ENCODE measurements at places on chromosomes 6 and 20.
A peak's percentile ranks its signal among the peaks of the same experiment; 100 is the strongest.

- DNase-seq, result no peak
Observed at GRCh38 chr6:154404791-154405400, 48.3 kb upstream of the IPCEF1 start.

DNA sequence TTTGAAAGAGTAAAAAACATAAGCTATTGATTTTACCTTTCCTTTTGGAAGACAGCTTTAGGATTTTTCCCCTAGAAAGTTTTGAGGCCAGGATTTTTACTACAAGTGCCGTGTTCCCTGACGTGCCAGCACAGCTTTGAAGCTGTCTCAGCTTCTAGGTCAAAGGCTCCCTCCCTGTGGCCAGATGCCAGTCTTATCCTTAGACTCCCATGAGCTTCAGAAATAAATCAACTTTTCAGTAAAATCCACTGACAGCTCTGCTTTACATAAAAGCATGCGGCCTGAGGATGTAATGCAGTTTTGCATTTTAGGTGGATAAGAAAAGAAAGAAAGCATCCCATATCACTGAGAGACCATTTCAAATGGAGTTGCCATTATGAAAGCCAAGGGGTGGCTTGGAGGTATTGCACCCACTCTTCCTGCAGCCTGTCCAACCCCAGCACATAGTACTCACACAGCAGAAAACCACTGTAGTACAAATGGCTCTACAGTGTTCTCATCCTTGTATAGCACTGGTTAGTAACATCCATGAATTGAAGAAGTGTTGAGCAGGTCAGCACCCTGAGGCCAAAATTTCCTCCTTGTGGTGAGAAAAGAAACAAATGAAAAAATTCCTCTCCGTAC is 15.2 kb upstream of the ATXN1 start:
- DNase-seq, result no peak

DNA sequence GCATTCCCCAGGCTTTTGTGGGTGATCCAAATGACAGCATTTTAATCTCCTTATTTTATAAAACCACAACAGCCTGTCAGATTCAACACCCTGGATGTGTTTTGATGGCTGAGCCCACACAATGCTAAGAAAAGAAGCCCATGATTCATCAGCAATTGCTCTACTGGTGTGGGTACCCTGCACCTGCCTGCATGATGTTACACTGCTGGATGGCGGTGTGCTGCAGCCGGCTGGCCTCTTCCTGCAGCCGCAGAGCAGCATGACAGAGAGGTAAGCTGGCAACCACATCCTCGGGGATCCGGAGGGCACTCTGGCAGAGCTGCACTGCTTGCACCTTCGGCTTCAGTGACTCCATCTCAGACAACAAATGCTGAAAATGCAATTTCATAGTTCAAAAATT is 327.5 kb downstream of the SYNE1 start:
- DNase-seq, result peak; percentile 64

DNA sequence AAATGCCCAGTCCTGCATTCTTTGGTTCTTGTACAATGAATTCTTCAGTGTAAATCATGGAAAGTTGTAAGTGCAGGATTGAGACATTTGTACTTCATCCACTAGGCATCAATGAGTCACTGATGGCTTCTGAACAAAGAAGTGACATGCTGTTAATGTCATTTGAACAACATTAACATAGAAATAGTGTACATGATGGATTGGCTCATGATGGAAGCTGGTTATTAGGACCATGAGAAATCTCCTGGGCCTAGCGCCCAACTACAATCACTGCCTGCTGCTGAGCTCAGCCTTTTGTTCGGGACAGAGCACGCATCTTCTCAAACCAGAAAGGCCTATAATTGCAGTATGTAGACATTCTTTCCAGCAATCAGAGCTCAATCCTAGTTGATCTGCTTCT is 316.8 kb upstream of the TSHZ2 start:
- no peak for DNase-seq
